Tibial nerve (tissue), 4 donors: ENCODE measurements at places on chromosomes 4 and X. TPM values are rescaled to one million over a fixed set of nuclear protein-coding genes. Genes with fewer than 3 reads are reported as not detected.

ASB12 gene
- 0.84 TPM for total RNA-seq

ANXA5 gene
- 271 TPM for total RNA-seq

HAND2 gene
- total RNA-seq, result 1.9 TPM

ABRAXAS1 gene
- 21.0 TPM for total RNA-seq

ARX gene
- not detected for total RNA-seq

LNX1 gene
- 12.6 TPM for total RNA-seq

FAM50A gene
- 90.6 TPM for total RNA-seq

BTK gene
- total RNA-seq, result 3.7 TPM

GAB3 gene
- total RNA-seq, result 6.1 TPM

TREX2 gene
- total RNA-seq, result 1.5 TPM

FLNA gene
- total RNA-seq, result 1,267 TPM

TMPRSS11D gene
- total RNA-seq, result not detected

NUDT10 gene
- total RNA-seq, result 0.44 TPM

CXCL6 gene
- not detected for total RNA-seq

PCDH19 gene
- 5.5 TPM for total RNA-seq

GYPE gene
- total RNA-seq, result 0.78 TPM

APLN gene
- total RNA-seq, result 0.21 TPM

GLRA3 gene
- not detected for total RNA-seq

MMRN1 gene
- total RNA-seq, result 32.0 TPM

SPANXC gene
- not detected for total RNA-seq

MAOA gene
- total RNA-seq, result 96.3 TPM

TMEM156 gene
- total RNA-seq, result 0.66 TPM

SEC24B gene
- total RNA-seq, result 33.7 TPM

TMPRSS11B gene
- not detected for total RNA-seq

EXOSC9 gene
- total RNA-seq, result 20.1 TPM

DUX4 gene
- not detected for total RNA-seq

SULT1B1 gene
- 0.39 TPM for total RNA-seq

ATP8A1 gene
- 57.9 TPM for total RNA-seq

PDE5A gene
- 24.0 TPM for total RNA-seq

CPLX1 gene
- 2.4 TPM for total RNA-seq

CCNI gene
- total RNA-seq, result 259 TPM

MTNR1A gene
- not detected for total RNA-seq

TBC1D9 gene
- total RNA-seq, result 18.4 TPM

DRP2 gene
- 204 TPM for total RNA-seq

FATE1 gene
- not detected for total RNA-seq
